ENCODE measurements at places on chromosomes 6 and 20.

- DNase-seq = no peak
Observed at GRCh38 chr20:18802012-18802634, 11.5 kb upstream of the SCP2D1 start.

GRCh38 chr20:4791121-4791520 is 69.4 kb downstream of the PRND start:
- no peak for DNase-seq

- no peak for DNase-seq
Observed at GRCh38 chr20:64220891-64221527, 34.5 kb upstream of the PCMTD2 start.

DNA sequence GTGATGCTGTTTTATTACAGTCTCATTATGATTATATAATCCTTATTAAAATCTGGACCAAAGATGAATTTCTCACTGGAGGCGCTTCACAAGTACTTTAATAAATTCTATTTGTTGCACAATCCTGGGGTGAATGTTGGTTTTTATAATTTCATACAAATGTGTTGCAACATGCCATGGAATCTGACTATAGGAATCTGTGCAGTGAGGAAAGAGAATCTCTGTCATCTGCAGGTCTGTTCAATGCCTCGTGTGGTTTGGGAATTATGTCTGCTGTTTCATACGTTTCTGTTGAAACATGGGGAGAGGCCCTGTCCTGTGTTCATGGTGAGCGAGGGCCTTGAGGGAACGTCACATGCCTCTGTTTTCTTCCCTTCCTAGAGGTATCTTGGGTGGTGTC is 277.3 kb downstream of the CDH4 start:
- no peak for DNase-seq

DNA sequence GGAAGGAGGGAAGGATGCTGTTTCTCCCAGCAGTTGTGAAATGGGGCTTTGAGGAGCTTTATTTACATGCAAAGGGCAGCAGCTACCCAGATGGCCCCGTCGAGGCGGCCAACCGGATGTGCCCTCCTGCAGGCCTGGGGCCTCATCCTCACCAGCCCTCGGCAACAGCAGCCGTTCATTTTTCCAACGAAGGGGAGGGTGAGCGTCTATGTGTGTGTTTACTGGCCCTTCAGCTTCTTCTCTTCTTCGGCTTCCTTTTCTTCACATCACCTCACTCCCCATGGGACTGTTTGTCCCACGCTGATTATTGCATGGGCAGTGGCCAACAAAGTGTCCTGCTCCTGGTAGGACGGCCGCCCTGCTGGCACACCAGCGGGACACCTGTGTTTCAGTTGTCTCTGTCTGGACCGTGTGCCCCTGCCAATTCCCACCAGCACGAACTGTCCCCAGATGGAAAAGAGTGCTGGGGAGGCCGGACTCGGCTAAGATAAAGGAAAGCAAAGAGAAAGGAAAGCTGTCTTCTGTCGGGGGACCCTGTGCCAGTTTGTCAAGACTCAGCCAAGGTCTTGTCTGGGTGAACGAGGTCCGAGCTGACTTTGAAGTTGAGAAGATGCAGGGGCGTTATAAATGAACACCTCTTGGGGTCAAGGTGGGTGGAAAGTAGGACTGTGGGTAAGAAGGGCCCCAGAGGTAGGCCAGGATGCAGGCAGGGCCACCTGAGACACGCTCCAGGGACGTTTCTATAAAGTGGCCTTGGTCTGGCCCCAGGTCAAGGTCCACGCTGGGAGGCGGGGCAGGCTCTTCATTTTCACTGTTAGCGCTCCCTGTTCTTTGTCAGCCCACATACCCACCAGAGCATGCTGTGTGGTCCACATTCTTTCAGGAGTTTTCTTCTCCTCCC is 57.0 kb downstream of the FAM50B start:
- no peak for DNase-seq

GRCh38 chr20:35468671-35469334 is 13.4 kb downstream of the CEP250 start:
- DNase-seq = no peak

DNA sequence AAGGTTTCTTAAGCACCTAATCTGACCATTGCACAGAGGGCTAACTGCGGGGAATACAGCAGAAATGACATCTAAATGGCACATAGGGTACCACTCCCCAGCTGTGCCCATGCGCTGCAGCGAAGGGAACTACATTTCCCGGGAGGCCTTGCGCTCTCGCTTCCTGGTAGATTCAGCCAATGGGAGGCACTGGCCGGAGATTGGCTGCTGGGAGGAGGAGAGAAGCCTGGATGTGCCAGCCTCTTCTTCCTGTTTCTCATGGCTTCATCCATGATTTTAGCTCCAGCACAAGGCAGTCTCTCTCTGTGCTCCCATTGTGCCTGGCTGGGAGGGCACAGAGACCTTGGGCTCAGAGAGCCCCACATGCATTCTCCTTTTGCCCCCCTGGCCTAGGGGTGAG is 101.7 kb upstream of the FOXA2 start:
- no peak for DNase-seq

- no peak for DNase-seq
Observed at GRCh38 chr6:109772883-109773431, 81.9 kb downstream of the FIG4 start.

- DNase-seq = no peak
Observed at GRCh38 chr20:11395581-11395980, 522.1 kb upstream of the BTBD3 start.

GRCh38 chr6:15290067-15290680 is 44.3 kb downstream of the JARID2 start:
- no peak for DNase-seq

DNA sequence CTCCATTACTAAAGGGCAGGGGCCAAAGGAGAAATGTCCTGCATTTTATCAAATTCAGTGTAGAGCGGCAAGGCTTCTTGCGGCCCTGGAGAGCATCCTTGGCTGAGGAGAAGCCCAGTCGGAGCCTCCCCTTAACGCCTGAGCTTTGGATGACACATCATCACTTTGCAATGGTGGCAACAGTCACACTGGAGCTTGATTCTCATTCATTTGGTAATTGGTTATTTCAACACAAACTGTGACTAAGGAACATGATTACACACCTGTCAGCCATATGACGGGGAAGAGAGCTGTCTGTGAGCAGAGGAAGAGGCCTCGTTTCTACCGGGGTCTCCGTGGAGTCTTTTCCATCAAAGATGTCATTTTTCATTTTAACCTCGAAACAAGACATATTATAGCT is 81.4 kb downstream of the SOBP start:
- no peak for DNase-seq

- no peak for DNase-seq
Observed at GRCh38 chr6:33798343-33798848, 5.4 kb downstream of the MLN start.

GRCh38 chr20:36483209-36483918 is 58.0 kb upstream of the MYL9 start:
- no peak for DNase-seq

GRCh38 chr6:1729133-1729749 is 119.5 kb downstream of the FOXC1 start:
- DNase-seq = no peak

- no peak for DNase-seq
Observed at GRCh38 chr20:53037621-53038020, 65.5 kb downstream of the TSHZ2 start.

DNA sequence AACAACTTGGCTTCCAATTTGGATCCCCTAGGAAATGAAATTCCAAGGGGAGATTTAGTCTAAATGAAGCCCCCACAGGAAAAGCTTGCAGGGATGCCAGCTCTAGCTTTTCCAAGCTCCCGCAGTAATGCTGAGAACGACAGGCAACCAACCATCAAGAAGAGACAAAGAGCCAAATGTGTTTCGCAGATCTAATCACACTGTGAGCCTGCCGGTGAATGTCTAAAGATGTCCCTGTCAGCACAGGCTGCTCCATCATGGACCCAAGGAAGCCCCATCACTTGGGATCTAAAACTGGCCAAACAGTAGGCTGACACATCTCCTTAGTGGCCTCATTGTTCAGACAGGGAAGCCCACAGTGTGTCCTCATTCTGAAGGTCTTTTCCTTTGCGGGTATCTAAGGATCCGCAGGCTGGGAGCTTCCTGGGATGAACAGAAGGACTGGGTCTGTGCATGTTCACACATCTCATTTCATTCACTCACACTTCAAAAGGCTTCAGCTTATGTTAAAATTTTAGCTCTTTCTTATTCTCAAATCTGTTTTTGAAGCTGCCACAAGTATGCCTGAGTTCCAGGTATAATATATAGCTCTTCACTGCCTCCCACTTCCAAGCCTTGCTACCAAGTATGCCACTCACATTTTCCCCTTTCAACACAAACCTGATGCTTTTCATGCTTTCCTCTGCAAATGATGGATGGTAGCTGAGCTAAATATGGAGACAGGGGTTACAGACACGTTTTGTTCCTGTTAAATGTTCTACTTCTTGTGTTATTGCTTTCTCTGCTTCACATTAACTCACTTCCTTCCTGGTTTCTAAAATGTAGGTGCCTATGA is 229.8 kb downstream of the HIVEP2 start:
- no peak for DNase-seq

DNA sequence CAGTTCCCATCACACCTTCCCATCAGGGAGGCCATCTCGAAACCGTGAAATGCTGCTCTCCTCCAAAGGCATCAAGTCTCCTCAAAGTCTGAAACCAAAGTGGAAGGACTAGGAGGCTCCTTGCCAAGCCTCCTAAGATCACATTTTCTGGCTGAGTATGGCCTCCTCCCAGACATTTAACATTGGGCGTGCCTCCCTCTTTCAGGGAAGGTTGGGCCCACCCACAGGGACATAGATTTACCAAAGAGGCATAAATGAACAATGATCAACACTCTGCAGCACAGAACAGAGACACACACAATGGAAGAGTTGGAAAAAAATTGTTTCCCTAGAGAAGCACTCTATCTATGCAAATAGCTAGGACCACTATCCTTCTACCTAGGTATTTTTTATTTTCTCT is 381.8 kb downstream of the MAFB start:
- no peak for DNase-seq

DNA sequence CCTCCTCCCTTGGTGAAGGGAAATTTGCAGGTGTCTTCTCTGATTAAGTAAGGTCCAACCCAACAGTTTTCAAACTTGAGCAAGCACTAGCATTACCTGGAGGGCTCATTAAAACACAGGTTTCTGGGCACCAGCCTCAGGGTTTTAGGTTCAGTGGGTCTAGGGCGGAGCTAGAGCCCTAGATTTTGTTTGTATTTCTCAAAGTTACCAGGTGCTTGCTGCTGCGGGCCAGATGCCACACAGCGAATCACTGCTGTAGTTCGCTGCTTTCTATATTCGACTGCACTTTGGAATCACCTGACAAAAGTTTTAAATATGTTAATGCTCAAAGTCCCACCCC is 869 bp downstream of the COL21A1 start:
- no peak for DNase-seq

DNA sequence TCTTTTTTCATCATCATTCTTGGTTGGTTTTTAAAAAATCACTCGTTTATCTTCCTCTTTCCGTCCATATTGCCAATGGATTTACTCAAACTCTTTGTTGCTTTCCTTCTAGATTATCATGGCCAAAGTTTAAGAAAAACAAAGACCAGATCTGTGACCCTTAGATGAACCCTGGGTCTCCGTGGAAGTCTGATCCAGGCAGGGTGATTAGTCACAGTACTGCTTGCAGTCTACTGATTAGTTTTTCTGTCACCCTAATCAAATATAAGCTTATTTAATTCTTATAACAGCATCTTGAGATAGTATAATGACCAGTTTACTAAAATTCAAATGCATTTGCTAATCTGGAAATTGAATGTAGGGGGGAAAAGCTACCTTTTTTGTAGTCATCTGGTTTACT is 6.0 kb upstream of the SMIM28 start:
- DNase-seq = no peak

DNA sequence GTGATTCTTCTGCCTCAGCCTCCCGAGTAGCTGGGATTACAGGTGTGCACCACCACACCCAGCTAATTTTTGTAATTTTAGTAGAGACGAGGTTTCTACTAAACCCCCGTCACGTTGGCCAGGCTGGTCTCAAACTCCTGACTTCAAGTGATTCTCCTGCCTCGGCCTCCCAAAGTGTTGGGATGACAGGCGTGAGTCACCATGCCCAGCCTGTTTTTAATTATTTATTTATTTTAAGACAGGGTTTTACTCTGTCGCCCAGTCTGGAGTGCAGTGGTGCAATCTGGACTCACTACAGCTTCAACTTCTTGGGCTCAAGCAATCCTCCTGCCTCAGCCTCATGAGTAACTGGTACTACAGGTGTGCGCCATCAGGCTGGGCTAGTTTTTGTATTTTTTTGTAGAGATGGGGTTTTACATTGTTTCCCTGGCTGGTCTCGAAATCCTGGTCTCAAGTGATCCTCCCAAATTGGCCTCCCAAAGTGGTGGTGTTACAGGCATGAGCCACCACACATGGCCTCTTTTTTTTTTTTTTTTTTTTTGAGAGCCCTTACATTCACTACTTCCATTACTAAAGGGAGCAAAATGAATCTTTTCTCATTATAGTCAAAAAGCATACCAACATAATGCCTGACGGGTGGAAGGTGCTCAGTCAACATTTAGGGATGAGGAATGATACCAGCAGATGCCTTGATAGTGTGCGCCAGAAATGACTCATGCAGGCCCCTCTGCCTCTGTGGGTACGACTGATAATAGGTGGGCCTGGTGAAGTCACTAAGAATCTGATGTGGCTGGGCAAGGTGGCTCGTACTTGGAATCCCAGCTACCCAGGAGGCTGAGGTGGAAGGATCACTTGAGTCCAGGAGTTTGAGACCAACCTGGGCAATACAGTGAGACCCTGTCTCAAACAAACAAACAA is 17.8 kb upstream of the RALGAPB start:
- no peak for DNase-seq

Data from T-cell (primary cell).